ENCODE measurements at places on chromosomes 7 and 10. TPM values are rescaled to one million over a fixed set of nuclear protein-coding genes. Genes with fewer than 3 reads are reported as not detected.
A peak's percentile ranks its signal among the peaks of the same experiment; 100 is the strongest.

Gene PRKAR2B
- total RNA-seq: 6.9 TPM

DNA sequence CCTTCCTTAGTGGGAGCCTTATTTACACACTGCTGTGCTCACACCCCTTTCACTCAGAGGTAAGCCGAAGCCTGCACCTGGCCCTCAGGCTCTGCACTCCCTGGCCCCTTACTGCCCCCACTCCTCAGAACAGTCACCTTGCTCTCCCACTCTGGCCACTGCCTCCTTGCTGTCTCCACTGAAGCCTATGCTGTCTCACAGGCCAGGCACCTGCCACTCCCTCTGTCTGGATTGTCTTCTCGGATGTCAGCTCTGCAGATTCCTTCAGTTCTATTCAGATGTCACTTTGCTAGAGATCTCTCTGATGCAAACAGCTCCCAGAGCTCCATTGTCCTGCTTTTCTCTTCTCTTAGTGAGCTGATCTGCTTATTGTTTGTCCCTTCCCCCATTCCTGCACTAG, 390.7 kb downstream of the DPP6 start:
- DNase-seq: no peak

DNA sequence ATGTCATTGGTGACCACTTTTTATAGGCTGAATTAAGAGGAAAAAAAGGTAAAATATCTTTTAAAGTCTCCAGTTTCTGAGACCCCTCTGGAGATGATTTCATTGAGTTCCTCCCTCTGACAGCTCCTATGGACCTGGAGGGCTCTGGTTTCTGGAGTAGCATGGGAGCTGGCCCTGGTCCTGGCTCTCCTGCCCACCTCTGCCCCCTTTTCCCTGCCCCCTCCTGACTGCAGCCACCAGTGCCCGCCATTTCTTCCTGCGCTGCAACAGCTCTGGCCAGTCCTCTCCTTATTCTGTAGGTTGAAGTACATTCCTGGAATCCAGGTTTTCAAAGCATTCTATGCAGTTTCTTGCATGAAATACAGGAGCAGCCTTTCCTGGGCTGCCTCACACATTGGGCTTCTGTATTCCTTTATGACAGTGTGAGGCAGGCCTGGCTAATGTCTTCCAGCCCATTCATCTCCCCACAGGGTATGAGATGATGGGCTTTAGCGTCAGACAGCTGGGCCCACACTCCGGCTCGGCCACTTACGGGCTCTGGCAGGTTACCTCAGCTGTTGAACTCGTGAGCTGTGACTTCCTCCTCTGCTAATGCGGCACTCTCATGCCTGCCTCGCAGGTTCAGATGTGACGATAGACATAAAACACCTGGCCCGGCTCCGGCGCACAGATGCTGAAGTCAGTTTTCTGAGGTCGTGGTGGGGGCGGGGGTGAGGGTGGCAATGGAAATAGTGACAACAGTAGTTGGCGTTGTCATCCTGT, 101.7 kb downstream of the MGMT start:
- no peak for DNase-seq

DNA sequence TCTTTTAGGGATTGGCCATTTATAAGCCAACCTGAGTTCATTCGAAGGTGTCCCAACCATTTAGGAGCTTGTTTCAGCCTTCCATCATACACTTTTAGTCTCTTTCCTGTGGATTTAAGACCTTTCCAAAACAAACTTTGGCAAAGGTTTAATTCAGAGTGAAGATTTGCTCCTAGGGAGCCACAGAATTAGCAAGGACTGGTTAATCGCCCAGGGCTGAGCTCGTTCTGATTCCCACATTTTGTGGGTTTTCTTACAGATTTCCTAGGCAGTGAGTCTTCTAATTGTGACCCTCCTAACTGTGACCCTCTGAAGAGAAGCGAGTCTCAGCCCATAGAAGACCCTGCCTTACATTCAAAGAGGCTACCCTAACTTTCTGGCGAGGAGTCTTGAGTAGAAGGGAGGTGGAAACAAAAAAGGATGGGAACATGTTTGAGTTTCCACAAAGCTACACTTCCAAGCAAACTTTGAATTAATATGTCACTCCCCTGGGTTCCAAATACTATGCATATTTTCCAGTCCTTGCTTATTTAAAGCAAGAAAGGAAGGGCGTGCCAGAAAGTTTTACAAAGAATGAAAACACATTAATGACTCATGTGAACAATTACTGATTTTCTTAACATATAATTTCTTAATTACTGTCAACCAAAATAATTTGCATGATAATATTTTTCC, 118.3 kb downstream of the ARID5B start:
- DNase-seq: peak; percentile 52

- DNase-seq: peak; percentile 72
Observed at GRCh38 chr10:131874991-131875451, 25.8 kb upstream of the PPP2R2D start.

Gene FAM25C
- total RNA-seq: not detected

- DNase-seq: no peak
Observed at GRCh38 chr10:123577921-123578461, 88.2 kb upstream of the GPR26 start.

GRCh38 chr7:147477526-147477925, 1113.0 kb upstream of the C7orf33 start:
- no peak for DNase-seq

Gene HOXA11
- total RNA-seq: not detected

Gene TDRD1
- 0.45 TPM for total RNA-seq

- no peak for DNase-seq
Observed at GRCh38 chr10:49166484-49167400, 21.4 kb downstream of the TMEM273 start.

DNA sequence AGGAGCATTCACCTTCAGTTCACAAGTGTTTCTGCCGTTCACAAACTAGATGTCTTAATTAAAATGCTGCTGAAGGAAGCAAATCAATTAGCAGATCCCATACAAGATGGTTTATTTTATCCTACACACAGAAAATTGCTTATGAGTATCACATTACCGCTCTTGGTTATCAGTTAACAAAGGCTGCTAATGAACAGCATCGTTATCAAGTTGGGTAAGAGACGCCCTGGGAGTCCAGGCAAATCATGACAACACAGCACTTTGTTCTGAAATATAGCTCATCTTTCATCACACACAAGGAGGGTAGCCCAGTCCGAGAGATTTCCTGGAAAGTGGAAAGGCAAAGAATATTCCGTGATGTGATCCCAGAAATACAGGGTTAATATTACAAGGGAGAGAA, 20.8 kb upstream of the FAM170B start:
- no peak for DNase-seq

GRCh38 chr10:6119962-6120361, 31.1 kb downstream of the RBM17 start:
- no peak for DNase-seq

DNA sequence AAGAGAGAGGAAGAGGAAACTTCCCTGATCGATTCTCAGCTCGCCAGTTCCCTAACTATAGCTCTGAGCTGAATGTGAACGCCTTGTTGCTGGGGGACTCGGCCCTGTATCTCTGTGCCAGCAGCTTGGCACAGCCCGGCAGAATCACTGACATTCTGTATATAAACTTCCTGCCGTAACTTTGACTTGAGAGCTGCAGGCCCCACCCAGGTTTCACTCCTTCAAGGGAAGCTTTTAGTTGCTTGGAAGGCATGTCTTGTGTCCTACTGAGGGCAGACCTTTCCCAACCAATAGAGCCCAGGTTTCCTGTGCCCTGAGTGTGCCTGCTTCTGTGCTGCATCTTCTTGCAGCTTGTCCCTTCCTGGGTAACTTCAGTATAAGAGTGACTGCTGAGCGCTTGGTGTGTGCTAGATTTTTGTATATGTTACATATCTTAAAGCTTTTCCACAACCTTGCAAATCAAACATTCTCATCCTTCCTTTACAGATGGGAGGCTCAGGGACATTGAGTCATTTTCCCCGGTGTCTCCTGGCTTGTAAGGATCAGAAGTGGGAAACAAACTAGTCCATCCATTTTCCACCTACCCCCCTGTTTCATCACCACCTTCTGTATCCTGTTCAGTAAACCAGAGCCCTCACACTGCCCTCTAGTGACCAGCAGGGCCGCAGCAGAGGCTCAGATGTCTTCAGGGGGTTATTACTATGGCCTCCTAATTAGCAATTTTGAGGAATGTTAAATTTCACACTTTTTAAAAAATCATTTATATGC, 225.2 kb upstream of the PRSS58 start:
- peak; percentile 60 for DNase-seq

Gene HOGA1
- 0.08 TPM for total RNA-seq

Gene MYL7
- total RNA-seq: not detected

DNA sequence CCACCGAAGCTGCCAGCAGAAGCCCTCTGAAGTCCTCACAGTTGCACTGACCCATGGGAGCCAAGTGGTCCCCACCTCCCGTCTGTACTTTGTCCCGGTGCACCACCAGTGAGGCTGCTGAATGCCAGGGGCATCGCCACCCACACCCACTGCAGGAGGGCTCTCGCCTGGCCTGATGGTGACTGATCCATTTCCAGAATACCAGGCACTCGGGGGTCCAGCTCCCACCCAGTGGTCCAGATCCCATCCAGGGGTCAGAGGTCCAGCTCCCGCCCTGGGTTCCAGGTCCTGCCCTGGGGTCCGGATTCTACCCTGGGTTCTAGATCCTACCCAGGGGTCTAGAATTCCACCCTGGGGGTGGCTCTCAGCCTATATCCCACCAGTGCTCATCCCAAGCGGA, 9.1 kb upstream of the JAKMIP3 start:
- DNase-seq: no peak

GRCh38 chr7:155683098-155683497, 38.6 kb downstream of the RBM33 start:
- DNase-seq: no peak

- peak; percentile 35 for DNase-seq
Observed at GRCh38 chr10:43407148-43407575, 1.8 kb downstream of the HNRNPF start.

Gene ZWINT
- total RNA-seq: 2.7 TPM

DNA sequence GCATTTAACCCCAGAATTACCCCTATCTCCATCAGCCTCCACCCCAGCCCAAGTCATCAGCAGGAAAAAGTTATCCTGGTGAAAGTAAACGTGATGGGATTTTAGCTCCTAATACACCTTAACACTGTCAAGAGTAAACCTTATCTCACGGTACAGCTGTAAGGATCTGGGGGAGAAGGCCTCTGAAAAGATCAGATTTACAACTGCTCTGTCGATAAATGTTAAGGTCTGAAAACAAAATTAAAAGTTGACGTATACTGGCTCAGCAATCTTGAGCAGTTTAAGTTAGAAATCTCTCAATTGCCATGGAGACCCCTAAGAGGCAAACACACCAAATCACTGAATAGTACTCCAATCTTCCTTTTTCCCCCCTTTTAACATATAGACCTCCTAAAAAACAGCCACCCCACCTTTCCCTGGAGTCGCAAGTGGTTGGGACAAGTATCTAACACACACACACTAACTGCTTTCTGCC, 6.1 kb downstream of the SKAP2 start:
- no peak for DNase-seq

- no peak for DNase-seq
Observed at GRCh38 chr7:18808026-18808425, 309.4 kb downstream of the TWIST1 start.

GRCh38 chr10:10785627-10786026, 232.0 kb upstream of the CELF2 start:
- DNase-seq: peak; percentile 66

Gene SUN3
- total RNA-seq: not detected

DNA sequence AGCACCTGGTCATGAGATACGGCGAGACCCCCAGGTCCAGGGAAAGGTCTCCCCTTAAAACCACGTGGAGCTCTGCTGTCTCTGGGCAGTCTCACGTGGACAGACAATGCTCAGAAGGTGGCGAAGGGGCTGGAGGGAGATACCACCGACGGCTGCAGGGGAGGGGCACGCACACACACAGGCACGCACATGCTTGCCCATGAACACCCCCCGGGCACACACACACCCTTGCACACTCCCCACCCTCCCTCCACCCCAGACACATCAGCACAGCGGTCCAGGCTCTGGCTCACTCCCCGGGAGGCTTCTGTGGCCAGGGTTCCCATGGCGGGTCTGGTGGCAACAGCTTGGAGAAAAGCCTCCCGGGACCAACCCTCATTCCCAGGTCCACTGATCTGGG, 52.4 kb upstream of the TNRC18 start:
- DNase-seq: no peak

- DNase-seq: no peak
Observed at GRCh38 chr7:1855725-1856160, 185.7 kb downstream of the ELFN1 start.

Gene CDK14
- 44.8 TPM for total RNA-seq

DNA sequence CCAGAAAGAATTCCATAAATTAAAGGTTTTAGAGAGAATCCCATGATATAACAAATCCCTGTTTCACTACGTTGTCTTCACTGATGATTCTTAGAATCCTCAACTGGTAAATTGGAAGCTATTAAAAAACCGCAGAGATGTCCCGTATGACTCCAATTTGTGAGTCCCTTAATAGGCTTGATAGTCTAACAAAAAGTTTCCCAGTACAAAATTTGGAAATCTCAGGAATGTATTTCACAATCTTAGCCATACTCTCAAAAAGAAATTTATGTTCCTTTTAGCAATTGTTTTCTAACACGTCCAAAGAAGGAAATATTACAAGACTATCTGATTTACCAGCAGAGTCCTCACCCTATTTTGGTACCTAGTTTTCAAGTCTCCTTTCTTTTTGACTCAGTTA, 2.5 kb downstream of the TES start:
- peak; percentile 63 for DNase-seq

GRCh38 chr7:128215739-128216138, 25.3 kb upstream of the LEP start:
- DNase-seq: peak; percentile 59

DNA sequence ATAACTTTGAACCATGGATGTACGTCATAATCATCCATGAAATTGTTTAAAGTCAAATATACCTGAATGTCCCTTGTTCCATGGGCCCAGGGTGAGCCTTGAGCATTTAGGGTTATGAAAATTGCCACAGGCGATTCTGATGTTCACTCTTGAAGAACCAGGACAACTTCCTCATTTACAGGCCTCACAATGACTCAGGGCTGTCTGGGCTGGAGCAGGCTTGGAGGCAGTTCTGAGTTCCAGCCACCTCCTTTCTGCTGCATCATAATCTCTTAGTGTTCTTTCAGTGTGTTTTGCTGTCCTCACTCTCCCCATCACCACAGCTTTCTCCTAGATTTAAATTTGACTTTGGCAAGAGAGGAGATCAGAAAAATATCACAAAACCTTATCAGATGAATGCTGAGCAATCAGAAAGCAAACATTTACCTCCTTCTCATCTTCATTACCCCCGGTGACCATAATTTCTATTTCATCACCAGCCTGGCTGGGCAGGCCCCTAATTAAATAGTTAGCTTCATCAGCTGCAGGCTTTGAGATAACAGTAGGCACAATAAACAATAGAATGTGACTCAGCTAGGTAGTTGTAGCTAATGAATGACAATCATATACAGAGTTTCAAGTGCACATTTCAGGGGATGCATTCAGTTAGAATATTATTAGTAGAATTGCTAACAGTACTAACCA, 571.0 kb downstream of the SH2D4B start:
- DNase-seq: no peak

GRCh38 chr7:35185908-35186731, 67.8 kb downstream of the TBX20 start:
- peak; percentile 40 for DNase-seq

DNA sequence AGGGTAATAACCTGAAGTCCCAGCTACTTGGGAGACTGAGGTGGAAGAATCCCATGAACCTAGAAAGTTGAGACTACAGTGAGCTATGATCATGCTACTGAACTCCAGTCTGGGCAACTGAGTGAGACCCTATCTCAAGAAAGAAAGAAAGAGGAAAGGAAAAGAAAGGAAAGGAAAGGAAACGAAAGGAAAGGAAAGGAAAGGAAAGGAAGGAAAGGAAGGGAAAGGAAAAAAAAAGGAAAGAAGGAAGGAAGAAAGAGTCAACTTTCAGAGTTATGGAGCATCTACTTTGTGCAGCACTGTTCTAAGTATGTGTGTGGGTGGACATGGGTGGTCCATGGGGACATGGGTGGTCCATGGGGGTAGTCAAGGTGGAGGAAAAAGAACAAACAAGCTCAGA, 24.1 kb upstream of the R3HCC1L start:
- no peak for DNase-seq
